ENCODE measurements at places on chromosomes 4 and X.

DNA sequence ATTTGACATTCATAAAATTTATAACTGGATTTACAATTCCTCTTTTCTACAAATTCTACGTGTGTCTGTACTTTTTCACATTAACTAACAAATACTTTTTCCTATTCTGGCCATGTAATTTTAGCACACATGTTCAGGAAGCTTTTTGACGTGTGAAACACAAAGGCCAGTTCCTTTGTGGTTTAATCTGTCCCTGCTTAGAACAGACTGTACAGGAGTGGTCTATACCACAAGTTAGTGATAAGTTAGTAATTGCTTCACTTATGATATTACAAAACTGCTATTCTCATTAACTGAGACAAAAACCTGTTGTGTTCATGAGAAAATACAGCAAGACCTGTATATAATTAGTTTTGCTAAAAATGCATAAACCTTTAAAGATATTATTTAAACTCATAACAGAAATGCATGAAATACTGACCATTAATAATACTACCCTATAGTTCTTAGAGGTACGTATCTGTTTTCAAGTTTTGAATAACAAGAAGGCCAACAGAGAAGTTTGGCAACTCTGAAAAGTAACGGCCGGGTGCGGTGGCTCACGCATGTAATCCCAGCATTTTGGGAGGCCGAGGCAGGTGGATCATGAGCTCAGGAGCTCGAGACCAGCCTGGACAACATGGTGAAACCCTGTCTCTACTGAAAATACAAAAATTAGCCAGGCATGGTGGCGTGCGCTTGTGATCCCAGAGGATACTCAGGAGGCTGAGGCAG, 13.7 kb upstream of the AREG start:
- DNase-seq, result no peak

DNA sequence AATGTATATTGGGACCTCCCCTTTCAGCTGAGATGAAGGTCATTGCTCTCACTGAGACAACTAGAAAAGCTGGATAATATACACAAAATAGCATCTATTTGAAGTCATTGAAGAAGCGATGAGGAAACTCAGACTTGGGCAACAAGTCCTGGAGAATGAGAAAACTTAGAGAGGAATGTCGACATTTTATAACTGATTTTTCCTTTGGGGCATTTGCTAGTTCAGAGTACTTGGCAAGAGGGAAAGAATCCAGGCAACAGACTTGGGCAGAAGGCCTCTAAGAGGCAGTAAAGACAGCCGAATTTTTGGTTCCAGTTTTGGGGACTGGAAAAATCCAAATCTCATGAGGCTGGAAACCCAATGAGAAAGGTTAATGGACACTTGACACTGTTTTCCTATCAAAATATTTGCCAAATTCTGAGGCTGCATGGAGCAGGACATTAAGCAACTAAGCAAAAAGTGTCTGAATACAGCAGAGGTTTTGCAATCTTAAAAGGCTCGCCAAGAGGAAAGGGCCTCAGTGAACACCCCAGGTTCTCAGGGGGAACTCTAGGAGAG, 21.0 kb upstream of the ANXA5 start:
- no peak for DNase-seq

DNA sequence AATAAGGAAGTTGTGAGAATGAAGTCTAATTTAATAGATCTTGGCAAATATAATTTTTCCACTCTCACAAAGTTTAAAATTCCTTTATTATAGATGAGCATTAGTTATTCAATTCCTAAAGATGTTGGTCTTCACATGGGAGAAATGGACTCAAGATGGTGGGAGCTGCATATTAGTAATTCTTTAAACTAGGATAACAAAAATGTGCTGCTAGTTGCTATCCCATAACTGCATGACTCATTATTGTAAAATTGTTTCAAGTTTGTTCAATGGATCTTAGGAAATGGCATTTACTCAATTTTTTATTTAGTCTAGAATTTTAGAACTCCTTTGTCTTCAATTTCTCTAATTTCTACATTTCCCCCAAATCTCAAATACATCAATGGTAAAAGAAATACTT, 155.8 kb downstream of the ATP10D start:
- DNase-seq, result no peak

DNA sequence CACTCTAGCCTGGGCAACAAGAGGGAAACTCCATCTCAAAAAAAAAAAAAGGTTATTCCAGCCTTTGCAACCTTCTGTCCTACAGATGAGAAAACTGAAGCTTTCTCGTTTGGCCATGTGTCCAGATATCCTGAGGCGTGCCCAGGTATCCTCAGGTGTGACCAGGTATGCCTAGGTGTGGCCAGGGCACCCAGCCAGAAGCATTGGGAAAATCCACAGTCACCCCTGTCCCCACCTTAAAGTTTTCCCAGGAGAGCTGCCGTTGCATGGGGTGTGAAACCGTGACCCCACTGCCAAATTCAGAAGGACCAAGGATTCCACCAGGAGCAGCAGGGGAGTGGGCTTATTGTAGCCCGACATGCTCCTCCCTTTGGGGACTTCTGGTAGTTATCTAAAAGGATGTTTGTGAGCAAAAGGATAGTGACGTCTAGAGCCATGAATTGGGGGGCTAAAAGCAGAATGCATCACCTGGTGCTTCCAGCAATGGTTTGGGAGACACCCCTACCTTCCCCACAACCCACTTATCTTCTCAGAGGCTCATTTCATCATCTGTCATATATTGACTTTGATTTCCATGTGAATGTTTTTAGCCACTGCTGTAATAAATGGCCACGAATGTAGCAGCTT, 4.0 kb upstream of the DHRSX start:
- DNase-seq, result no peak

GRCh38 chrX:771536-771935, 140.9 kb downstream of the SHOX start:
- no peak for DNase-seq

DNA sequence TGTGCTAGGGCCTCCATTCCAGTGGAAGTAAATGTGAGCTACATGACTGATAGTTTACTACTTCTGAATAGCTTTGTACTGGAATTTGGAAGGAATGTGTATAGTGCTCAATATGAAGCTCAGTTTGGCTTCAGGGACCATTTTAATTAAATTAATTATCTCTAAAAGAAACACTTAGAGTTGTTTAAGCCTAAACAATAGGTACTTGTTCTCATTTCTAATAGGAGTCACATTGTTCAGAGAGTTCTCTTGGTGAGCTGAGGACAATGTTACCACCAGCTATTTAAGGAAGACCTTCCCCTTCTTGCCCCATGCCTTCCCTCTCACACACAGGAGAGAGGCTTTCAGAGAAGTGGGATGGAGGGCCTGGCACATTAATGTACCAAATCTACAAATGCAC, 78.3 kb downstream of the CHIC2 start:
- no peak for DNase-seq

- no peak for DNase-seq
These were observed 799 bp upstream of the AIFM1 start for GRCh38 chrX:130166503-130166777.

DNA sequence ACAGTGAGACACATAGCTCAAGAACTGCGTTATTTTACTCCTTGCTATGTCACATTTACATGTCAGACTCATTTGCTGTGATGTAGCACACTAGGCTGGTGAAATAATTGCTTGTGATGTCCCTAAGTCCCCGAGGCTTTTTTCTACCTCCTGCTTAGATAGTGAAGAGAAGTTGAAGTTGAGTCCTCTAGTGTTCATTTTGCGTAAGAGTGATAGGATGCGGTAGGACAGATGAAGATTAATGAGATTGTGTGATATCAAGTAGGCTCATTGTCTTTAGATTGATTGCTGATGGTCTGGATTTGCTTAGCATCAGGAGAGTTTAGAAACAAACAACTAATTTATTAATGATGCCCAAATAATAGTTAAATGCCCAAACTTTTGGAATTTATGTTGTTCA, 173.6 kb upstream of the NUDT6 start:
- no peak for DNase-seq

- DNase-seq, result no peak
These were observed 61.6 kb upstream of the TMEM33 start for GRCh38 chr4:41873380-41874295.

DNA sequence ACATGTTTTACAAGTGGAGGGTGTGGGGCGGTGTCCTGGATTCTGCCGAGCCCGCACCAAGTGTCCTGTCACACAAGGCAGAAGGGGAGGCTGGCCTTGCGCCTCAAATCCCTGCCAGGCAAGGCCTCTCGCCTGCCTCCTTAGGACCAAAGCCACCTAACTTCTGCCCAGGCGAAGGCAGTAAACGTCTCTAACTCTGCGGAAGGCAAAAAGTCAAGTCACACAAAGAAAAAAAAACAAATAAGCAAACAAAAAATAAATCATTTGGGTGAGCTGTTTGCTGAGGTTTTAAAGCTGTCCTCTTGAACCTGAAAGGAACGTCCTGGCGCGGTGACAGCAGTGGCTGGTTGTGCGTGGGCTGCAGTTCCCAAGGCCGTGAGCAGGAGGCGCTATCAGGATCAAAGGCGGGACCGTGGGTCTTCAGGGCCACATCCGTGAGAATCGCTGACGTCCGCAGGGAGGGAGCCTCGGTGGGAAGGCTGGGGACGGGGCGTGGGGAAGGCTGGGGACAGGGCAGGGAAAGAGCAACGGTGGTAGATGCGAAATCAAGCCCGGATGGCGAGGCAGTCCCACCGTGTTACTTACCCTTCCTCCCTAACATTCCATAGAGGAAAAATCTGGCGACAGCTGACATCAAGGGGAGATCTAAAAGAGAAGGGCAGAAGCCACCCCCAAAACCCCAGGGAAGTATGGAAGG, 99.1 kb downstream of the TRAPPC11 start:
- DNase-seq, result no peak

DNA sequence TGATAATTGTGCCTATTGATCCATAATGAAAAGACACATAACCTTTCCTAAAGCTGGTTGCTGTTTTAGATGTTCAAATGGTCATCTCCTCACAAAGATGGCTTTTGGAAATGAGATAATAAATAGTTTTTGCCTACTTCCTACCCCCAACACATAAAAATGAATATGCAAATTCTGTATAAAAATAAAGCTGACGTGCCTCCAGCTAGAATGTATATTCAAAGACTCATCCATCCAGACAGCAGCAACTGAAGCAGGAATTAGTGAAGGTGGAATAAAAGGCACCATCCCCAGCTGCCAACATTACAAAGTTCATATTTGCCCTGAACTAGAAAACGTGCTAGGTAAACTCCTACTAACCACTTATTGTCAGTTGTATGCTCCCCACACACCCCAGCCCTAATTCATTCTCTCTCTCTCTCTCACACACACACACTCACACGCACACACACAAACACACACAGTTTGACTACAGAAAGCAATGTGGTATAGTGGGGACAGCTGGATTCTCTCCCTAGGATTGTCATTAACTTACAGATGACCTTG, 53.6 kb downstream of the PCDH19 start:
- no peak for DNase-seq

DNA sequence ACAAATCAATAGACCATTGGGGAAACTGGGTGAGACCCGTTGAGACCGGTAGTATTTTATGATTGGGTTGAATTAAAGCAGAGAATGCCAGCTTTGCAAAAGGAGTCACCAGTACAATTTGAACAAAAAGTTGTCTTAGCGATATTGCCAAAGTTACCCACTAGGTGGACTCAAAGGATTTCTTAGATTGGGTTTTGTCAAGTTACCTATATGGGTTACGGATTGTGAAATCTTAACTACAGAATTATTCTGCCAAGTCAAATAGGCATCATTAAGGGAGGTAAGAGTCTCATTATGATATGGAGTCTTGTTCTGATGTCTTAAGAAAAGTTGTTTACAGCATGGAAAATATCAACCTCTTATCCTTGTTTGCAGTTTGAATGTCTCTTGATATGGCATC, 15.0 kb upstream of the CT47A1 start:
- no peak for DNase-seq

- DNase-seq, result no peak
These were observed 6.8 kb upstream of the CXCL2 start for GRCh38 chr4:74105656-74106280.

- DNase-seq, result no peak
These were observed 100.5 kb upstream of the GPR34 start for GRCh38 chrX:41588271-41588670.

DNA sequence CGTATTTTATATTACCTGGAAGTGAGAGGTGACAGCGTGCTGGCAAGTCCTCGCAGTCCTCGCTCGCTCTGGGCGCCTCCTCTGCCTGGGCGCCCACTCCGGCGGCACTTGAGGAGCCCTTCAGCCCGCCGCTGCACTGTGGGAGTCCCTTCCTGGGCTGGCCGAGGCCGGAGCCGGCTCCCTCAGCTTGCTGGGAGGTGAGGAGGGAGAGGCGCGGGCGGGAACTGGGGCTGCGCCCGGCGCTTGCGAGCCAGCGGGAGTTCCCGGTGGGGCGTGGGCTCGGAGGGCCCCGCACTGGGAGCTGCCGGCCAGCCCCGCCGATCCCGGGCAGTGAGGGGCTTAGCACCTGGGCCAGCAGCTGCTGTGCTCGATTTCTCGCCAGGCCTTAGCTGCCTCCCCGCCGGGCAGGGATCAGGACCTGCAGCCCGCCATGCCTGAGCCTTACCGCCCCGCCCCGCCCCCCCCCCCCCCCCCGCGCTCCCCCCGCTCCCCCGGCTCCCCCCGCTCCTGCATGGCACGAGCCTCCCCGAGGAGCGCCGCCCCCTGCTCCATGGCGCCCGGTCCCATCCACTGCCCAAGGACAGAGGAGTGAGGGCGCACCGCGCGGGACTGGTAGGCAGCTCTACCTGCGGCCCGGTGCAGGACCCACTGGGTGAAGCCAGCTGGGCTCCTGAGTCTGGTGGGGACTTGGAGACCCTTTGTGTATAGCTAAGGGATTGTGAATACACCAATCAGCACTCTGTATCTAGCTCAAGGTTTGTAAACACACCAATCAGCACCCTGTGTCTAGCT, 298.9 kb upstream of the MAGEB16 start:
- DNase-seq, result no peak

GRCh38 chr4:57234252-57234775, 124.1 kb upstream of the IGFBP7 start:
- no peak for DNase-seq

DNA sequence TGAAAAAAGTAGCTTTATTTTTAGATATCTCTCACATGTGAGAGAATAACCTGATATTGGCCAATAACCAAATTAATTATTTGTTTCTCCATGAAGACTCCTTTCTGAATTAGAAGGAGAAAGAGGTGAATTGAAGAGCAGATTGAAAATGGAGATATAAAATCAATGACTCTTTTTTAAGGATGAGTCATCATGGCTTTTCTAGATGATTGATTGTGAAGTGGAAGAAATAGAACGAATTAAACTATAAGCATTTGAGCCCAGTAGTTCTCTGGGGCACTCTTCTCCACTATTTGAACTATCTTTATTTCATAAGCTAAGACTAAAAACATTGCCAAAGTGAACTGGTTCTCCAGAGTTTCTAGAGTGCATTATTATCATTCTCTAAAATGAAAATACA, 137.2 kb upstream of the EDNRA start:
- DNase-seq, result no peak

DNA sequence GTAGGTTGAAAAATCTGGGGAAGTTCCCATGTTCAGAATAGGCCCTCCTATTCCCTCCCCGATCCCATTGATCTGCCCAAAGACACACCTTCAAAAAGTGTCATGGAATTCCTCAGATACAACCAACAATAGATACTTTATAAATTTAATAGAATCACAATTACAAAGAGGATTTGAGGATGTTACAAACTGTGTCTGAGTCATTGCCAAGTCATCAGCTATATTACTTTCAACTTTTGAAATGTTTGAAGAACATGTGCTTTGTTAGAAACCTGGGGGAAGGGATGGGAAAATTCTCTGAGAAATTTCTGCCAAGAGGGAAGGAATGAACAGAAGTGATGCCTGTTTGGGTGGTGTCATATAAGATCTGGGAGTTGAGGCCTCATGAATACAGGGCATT, 46.7 kb downstream of the KCNIP4 start:
- no peak for DNase-seq

- no peak for DNase-seq
These were observed 952 bp downstream of the ARSD start for GRCh38 chrX:2928191-2928582.
